ENCODE measurements at places on chromosomes 3 and 15. TPM values are rescaled to one million over a fixed set of nuclear protein-coding genes. Genes with fewer than 3 reads are reported as not detected.

DNA sequence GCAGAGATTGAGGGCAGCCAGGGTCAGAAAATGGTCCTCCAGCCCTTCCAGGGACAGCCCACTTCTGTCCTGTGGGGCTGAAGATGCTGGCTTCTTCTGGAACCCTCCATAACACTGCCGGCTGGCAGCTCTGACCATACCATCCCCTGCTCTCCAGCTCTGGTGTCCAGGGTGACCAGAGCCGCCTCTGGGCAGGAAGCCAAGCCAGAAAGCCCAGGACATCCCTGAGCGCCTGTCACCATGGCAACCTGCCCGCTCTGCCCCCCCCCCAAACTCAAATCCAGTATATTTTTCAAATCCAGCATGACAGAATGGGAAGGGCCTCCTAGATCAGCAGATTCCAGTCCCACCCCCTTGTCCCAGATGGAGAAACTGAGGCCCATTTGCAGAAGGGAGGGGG lies 420 bp upstream of the TMIE start:
- peak; percentile 77 for DNase-seq

GRCh38 chr3:171876680-171877147 lies 33.6 kb downstream of the TMEM212 start:
- DNase-seq, result no peak

ATP2C1 gene
- 102 TPM for total RNA-seq

- DNase-seq, result no peak
These were observed 2.4 kb upstream of the AKAP13 start for GRCh38 chr15:85377986-85378385.

DNA sequence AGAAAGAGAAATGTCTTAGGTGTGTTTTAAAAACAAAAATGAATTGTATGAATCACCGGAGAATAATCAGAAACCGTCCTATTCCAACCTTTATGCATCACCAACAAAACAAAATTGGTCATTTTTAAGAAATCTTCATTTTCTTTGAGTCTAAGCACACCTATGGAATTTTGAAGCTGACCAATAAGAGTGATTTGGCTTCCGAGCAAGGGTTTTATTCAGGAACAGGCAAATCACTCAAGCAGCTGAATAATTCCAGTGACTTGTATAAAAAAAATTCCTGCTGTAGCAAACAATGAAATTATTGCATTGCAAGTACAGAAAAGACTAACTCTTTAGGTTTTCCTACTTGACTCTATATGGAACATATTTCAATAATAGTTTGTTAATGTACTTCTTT lies 83.8 kb upstream of the FNDC3B start:
- no peak for DNase-seq
